T-helper 2 cell treated with Interferon-gamma antibody and Interleukin-4, amounts not matched to agents 5 μg/mL and 100 μg/mL, for 36 hours (primary cell): ENCODE measurements at places on chromosomes 1 and 21.

DNA sequence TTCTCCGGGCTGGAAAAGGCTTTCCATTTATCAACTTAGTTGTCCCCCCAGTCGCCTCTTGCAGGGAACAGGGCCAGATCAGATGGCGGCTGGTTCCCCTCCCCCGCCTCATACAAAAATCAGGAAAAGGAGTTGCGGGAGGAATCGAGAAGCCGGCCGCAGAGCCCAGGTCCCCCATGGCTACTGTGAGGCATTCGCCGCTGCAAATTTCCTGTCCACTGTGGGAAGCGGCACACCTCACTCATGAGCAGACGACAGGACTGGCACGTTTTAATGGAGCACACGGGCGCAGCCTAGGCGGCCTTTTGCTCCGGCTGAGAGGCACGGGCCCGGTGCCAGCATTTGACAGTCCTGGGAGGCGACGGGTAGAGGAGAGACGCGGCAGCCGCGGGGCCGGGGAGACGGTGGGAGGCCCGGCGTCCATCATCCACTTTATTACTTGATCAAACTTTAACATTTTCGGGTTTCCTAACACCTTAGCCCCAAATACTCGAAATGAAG lies 1.1 kb downstream of the GNG4 start:
- DNase-seq: no peak

DNA sequence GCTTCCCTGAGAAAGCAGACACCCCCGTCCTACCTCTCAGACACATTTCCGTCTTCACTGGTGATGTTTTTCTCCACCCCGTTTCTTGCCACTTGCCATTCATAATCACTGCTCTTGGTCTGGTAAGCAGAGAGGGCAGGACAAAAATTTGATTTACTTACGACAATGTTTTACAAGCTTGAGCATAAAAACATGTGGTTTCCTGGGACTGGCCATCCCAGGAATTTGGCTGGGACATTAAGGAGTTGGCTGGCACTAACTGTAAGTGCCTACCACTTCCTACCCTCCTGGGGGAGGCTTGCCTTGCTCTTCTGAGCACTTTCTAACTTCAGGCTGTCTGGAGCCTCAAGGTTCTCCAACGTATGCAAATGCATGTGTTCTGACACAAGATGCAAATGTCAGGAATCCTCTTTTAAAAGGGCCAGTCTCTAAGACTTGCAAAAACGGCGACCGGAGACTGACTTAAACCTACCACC lies 24.2 kb downstream of the ZBTB18 start:
- no peak for DNase-seq

- no peak for DNase-seq
Observed at GRCh38 chr1:180836449-180836848, 76.2 kb upstream of the KIAA1614 start.

GRCh38 chr1:64733581-64734286 lies 11.1 kb upstream of the RAVER2 start:
- no peak for DNase-seq

GRCh38 chr1:53942127-53942957 lies 3.2 kb downstream of the IFT25 start:
- DNase-seq: no peak

- DNase-seq: no peak
Observed at GRCh38 chr1:180470031-180470430, 32.3 kb downstream of the ACBD6 start.

DNA sequence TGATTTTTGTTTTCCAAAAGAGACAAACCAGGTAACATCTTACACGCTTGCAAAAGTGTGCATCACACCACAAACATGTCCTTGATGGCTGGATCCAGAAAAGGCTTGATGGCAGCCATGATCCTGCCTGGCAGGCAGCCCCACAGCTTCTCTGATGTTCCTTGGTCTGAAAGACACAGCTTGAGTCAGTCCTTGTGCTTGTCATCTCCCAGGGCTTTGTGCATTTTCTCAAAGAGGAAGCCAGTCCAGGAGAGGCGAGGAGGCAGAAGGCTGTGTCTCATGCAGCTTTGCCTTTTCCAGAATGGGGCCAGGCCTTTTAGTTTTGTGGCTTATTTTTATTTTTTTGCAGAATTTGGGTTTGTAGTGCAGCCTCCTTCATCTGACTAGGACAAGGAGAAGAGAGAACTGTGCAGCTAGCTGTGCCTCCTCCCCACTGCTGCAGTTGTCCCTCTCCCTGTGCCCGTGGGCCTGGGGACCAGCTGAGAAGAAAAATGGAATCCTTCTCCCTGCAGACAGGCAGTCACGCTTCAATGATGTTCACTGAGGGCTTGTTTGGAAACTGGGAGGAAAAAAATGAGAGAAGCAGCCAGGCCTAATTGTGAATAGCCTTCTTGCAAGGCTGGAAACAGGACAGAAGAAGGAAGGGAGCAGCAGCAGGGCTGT lies 7.4 kb downstream of the FNDC5 start:
- no peak for DNase-seq

GRCh38 chr1:26535201-26535600 lies 5.6 kb downstream of the RPS6KA1 start:
- DNase-seq: no peak

- DNase-seq: no peak
Observed at GRCh38 chr1:15186846-15187151, 33.3 kb downstream of the TMEM51 start.

GRCh38 chr1:11499601-11500331 lies 20.8 kb downstream of the DISP3 start:
- no peak for DNase-seq

GRCh38 chr1:8426996-8427395 lies 109.1 kb downstream of the SLC45A1 start:
- DNase-seq: no peak

GRCh38 chr21:42636520-42637266 lies 16.7 kb upstream of the PDE9A start:
- DNase-seq: no peak

- no peak for DNase-seq
Observed at GRCh38 chr1:22418933-22419382, 32.7 kb upstream of the ZBTB40 start.

- DNase-seq: no peak
Observed at GRCh38 chr1:230158415-230159291, 91.6 kb downstream of the GALNT2 start.

- peak; percentile 63 for DNase-seq
Observed at GRCh38 chr21:31098576-31099005, 60.3 kb upstream of the KRTAP19-8 start.

GRCh38 chr1:216045400-216045799 lies 377.8 kb downstream of the USH2A start:
- no peak for DNase-seq

DNA sequence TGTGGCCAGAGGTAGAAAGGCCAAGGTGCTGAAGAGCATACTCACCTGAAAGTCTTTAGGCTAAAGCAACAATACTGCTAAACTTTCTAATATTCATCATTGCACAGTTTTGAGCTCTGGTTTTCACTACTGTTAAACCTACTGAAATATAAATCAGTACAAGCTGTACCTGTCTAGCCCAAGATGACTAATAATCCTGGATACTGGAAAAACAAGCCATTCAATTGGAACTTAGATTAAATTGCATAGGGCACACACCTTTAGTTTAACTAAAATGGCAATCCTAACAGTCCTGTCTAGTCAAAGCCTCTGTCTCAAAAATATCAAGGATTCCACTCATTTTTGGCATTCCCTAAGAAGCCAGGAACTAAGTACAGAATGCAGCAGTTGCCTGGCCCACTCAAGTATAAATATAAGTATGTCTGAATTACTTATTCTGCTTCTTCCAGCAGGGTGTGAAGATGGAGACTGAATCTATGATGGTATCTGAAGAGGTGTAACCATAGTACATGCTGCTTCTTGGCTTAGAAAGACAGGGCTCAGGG lies 3.1 kb downstream of the CHML start:
- no peak for DNase-seq

DNA sequence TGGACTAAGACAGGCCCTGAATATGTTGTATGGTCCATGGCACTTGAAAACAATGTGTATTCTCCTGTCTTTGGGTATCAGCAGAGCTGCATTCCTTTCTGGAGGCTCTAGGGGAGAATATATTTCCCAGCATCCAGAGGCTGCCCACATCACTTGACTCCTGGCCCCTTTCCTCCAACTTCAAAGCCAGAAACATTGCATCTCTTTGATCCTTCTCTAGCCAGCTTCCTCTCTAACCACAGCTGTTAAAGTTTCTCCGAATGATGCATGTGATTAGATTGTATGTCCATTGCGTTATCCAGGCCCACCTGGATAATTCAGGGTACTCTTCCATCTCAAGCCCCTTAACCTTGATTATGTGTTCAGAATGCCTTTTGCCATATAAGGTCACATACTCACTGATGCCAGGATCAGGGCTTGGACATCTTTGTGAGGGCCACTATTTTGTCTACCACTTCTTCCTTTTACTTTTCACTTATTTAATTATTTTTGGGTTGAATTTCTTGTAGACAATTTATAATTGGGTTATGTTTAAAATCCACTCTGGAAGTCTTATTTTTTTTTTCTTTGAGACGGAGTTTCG lies 5.3 kb downstream of the CHD1L start:
- DNase-seq: no peak

GRCh38 chr1:180131510-180131909 lies 23.2 kb upstream of the QSOX1 start:
- DNase-seq: peak; percentile 59

- DNase-seq: no peak
Observed at GRCh38 chr1:198196630-198197029, 39.8 kb downstream of the NEK7 start.
